Uterine smooth muscle cell (primary cell): ENCODE measurements at places on chromosomes 3 and 15. TPM values are rescaled to one million over a fixed set of nuclear protein-coding genes. Genes with fewer than 3 reads are reported as not detected.

Gene EPHB1
- total RNA-seq: 0.12 and 0.77 TPM in 2 replicates

Gene ACAN
- total RNA-seq: 0.25 and 3.0 TPM in 2 replicates

Gene CISH
- 0.44 and 0.62 TPM in 2 replicates for total RNA-seq

Gene SEMA6D
- total RNA-seq: 4.2 and 4.5 TPM in 2 replicates

Gene C3orf70
- 0.75 and 1.4 TPM in 2 replicates for total RNA-seq

Gene BNIP2
- 149 and 168 TPM in 2 replicates for total RNA-seq

Gene FETUB
- not detected in 2 replicates for total RNA-seq

Gene ACOX2
- total RNA-seq: 7.7 and 10.2 TPM in 2 replicates

Gene RAB6B
- 0.22 and 0.37 TPM in 2 replicates for total RNA-seq

Gene FBXO40
- total RNA-seq: under 0.01 TPM in 1 of 2 replicates, not detected in the other

Gene ARHGAP11A
- total RNA-seq: 16.9 and 50.8 TPM in 2 replicates

Gene UROC1
- total RNA-seq: not detected in 2 replicates

Gene LRRC31
- not detected in 2 replicates for total RNA-seq

Gene TCTA
- total RNA-seq: 14.5 and 17.7 TPM in 2 replicates

Gene GPR27
- 0.11 and 0.12 TPM in 2 replicates for total RNA-seq

Gene WDR93
- under 0.01 TPM in 2 replicates for total RNA-seq

Gene AHSG
- not detected in 2 replicates for total RNA-seq

Gene PHC3
- total RNA-seq: 30.1 and 30.4 TPM in 2 replicates

Gene UNC13C
- total RNA-seq: under 0.01 TPM in 1 of 2 replicates, not detected in the other

Gene SLC41A3
- 44.2 and 48.7 TPM in 2 replicates for total RNA-seq

Gene GALNT15
- total RNA-seq: 3.4 and 4.6 TPM in 2 replicates

Gene CYP8B1
- under 0.01 TPM in 1 of 2 replicates, not detected in the other for total RNA-seq

Gene CCDC51
- 21.5 and 24.3 TPM in 2 replicates for total RNA-seq

Gene FEZF2
- total RNA-seq: not detected in 2 replicates

Gene FBXL2
- 19.4 and 29.0 TPM in 2 replicates for total RNA-seq

Gene MOBP
- total RNA-seq: under 0.01 TPM in 2 replicates

Gene ITGA11
- 2.8 and 13.0 TPM in 2 replicates for total RNA-seq

Gene GOLGA6L10
- 0.11 and 1.00 TPM in 2 replicates for total RNA-seq

Gene LRRC49
- total RNA-seq: 19.7 and 20.5 TPM in 2 replicates

Gene ALDH1A2
- 10.9 and 14.5 TPM in 2 replicates for total RNA-seq

Gene ASB14
- under 0.01 TPM in 1 of 2 replicates, not detected in the other for total RNA-seq

Gene CFAP44
- total RNA-seq: 2.1 TPM in 2 replicates

Gene ELP6
- 28.5 and 40.5 TPM in 2 replicates for total RNA-seq

Gene RTP4
- 1.4 and 2.9 TPM in 2 replicates for total RNA-seq

Gene IL17RE
- total RNA-seq: 0.62 and 2.0 TPM in 2 replicates

Gene GPR176
- 135 and 142 TPM in 2 replicates for total RNA-seq

Gene OXTR
- total RNA-seq: 8.9 and 12.1 TPM in 2 replicates
